ENCODE measurements at places on chromosomes 7 and 10. TPM values are rescaled to one million over a fixed set of nuclear protein-coding genes. Genes with fewer than 3 reads are reported as not detected.

TMEM196 gene
- 0.13 TPM for total RNA-seq

PRSS2 gene
- total RNA-seq: not detected

MYO3A gene
- not detected for total RNA-seq

ZNF488 gene
- 0.13 TPM for total RNA-seq

HELLS gene
- total RNA-seq: 31.9 TPM

SLC18A3 gene
- total RNA-seq: not detected

TLL2 gene
- under 0.01 TPM for total RNA-seq

SORCS1 gene
- total RNA-seq: not detected

PAX2 gene
- not detected for total RNA-seq

NPS gene
- not detected for total RNA-seq

ELN gene
- 198 TPM for total RNA-seq

CFAP69 gene
- 12.3 TPM for total RNA-seq

PRKG1 gene
- total RNA-seq: 16.5 TPM
